Stomach (tissue), 19 donors: ENCODE measurements at places on chromosomes 4 and X. TPM values are rescaled to one million over a fixed set of nuclear protein-coding genes. Genes with fewer than 3 reads are reported as not detected.
A peak's percentile ranks its signal among the peaks of the same experiment; 100 is the strongest.

- DNase-seq: no peak
Observed at GRCh38 chrX:8850478-8850877, 49.3 kb upstream of the FAM9A start.

GRCh38 chr4:158182736-158183135 is 9.9 kb upstream of the GASK1B start:
- DNase-seq: no peak

DNA sequence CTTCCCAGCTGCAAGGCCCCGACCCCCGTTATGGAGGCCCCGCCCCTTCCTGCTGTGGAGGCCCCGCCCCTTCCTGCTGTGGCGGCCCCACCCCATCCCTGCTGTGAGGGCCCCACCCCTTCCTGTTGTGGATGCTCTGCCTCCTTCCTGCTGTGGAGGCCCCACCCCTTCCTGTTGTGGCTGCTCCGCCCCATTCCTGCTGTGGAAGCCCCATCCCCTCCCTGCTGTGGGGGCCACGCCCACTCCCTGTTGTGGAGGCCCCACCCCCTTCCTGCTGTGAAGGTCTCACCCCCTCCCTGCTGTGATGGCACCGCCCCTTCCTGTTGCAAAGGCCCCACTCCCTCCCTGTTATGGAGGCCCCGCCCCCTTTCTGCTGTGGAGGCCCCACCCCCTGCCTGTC is 104.9 kb upstream of the PSAPL1 start:
- peak; percentile 30 for DNase-seq

DNA sequence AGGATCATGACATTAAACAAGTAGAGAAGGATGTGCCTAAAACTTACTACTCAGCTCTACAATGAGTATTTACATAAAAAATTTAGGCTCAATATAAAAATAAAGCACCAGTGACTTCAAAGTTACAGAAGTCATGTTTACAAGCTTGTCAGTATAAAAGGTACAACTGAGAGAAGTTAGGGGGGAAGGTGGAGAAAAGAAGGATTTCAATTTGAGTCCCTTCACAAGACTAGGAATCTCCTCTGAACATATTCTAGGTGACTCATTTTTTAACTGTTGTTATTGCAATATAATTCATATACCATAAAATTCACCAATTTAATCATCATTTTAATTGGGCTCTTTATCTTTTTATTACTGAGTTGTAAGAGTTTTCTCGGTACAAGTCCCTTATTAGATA is 26.9 kb downstream of the FRYL start:
- DNase-seq: no peak

- DNase-seq: no peak
Observed at GRCh38 chr4:48405924-48406323, 64.6 kb downstream of the SLAIN2 start.

DNA sequence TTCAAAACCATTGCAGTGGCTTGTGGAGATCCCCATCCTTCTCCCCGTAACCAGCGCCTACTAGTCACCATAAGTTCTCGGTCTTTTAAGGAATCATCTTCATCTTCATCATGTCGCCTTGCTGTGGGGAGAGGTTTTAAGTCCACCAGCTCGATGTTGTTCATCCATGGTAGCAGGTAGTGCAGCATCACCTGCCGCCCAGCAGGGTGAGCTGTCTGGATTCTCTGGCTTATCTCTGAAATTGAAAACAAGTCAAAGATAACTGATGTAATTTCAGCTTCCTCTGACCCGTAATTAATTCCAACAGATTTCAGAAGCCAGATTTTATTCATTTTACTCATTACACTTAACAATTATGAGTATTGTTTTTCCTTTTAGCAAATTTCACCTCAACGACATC is 67.4 kb downstream of the ZAR1 start:
- no peak for DNase-seq

TAF7L gene
- total RNA-seq: not detected

SCLT1 gene
- total RNA-seq: 21.7 TPM

INTS6L gene
- 41.7 TPM for total RNA-seq
